ENCODE measurements at places on chromosomes 13 and 19. TPM values are rescaled to one million over a fixed set of nuclear protein-coding genes. Genes with fewer than 3 reads are reported as not detected.

Gene C5AR2
- 3.9 TPM for total RNA-seq

Gene USP12
- 20.6 TPM for total RNA-seq

Gene C1QTNF9
- not detected for total RNA-seq

Gene VSTM2B
- 0.13 TPM for total RNA-seq

GRCh38 chr19:13942023-13942684, 3.9 kb upstream of the PODNL1 start:
- peaks cover 6% of the 10 kb centered on the region for H3K4me1 ChIP-seq
- H3K36me3 ChIP-seq: no peaks in the 10 kb centered on the region
- no peak overlapping the region for H3K27ac ChIP-seq
- no peaks in the 10 kb centered on the region for H3K27me3 ChIP-seq
- H3K4me3 ChIP-seq: no peak overlapping the region

GRCh38 chr19:46411925-46412649, 1.3 kb downstream of the CCDC8 start:
- peak; percentile 43 for DNase-seq
- no peaks in the 10 kb centered on the region for H3K27me3 ChIP-seq
- peak overlapping the region; percentile 64 for H3K4me3 ChIP-seq
- H3K4me1 ChIP-seq: peaks cover 13% of the 10 kb centered on the region
- peak overlapping the region; percentile 84 for H3K27ac ChIP-seq

- H3K27ac ChIP-seq: no peak overlapping the region
- no peaks in the 10 kb centered on the region for H3K27me3 ChIP-seq
- no peaks in the 10 kb centered on the region for H3K4me1 ChIP-seq
- DNase-seq: no peak
- H3K36me3 ChIP-seq: no peaks in the 10 kb centered on the region
Observed at GRCh38 chr19:5655412-5655811, 24.9 kb downstream of the MICOS13 start.

- H3K27me3 ChIP-seq: no peaks in the 10 kb centered on the region
- H3K4me3 ChIP-seq: no peak overlapping the region
- no peaks in the 10 kb centered on the region for H3K36me3 ChIP-seq
- no peak for DNase-seq
- H3K27ac ChIP-seq: no peak overlapping the region
- H3K4me1 ChIP-seq: no peaks in the 10 kb centered on the region
Observed at GRCh38 chr13:34863360-34864135, 78.5 kb upstream of the NBEA start.

- no peak for DNase-seq
- H3K27ac ChIP-seq: no peak overlapping the region
- H3K4me1 ChIP-seq: peaks cover 5% of the 10 kb centered on the region
- H3K36me3 ChIP-seq: no peaks in the 10 kb centered on the region
- no peak overlapping the region for H3K4me3 ChIP-seq
Observed at GRCh38 chr13:27789495-27790303, 2.6 kb upstream of the GSX1 start.

DNA sequence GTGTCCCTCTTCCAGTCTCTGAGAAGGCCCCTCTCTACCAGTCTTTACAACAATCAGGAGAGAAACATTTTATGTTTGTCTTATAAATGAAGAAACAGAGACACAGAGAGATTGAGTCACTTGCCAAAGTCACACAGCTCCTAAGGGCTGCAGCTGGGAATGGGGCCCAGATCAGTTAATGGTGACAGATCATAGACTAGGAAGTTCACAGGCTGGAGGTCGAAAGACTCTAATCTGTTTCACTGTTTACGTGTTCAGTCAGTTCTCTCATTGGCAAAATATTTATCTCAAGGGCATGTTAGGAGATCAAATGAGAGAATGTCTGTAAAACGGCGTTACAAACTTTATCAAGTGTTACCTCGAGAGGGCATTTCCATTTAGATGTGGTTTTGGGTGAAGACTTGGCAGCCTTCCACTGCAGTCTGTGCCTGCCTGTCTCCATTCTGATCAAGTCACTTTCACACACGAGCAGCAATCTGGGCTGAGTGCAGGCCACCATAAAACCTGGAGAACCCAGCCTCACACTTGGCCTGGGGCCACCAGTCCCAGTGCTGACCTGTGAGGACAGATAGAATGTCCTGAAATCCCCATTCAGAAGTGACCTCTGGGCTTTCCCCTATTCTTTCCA, 65.1 kb downstream of the SIAH3 start:
- H3K27ac ChIP-seq: no peak overlapping the region
- DNase-seq: no peak
- no peaks in the 10 kb centered on the region for H3K36me3 ChIP-seq
- H3K4me3 ChIP-seq: no peak overlapping the region

GRCh38 chr19:10553943-10554381, 10.3 kb downstream of the ATG4D start:
- no peak overlapping the region for H3K27ac ChIP-seq
- H3K36me3 ChIP-seq: no peaks in the 10 kb centered on the region
- H3K4me1 ChIP-seq: no peaks in the 10 kb centered on the region
- no peaks in the 10 kb centered on the region for H3K27me3 ChIP-seq
- DNase-seq: no peak
- no peak overlapping the region for H3K4me3 ChIP-seq

GRCh38 chr13:91072486-91072885, 275.0 kb upstream of the MIR17HG start:
- H3K27ac ChIP-seq: no peak overlapping the region
- H3K4me1 ChIP-seq: no peaks in the 10 kb centered on the region
- H3K36me3 ChIP-seq: no peaks in the 10 kb centered on the region
- no peaks in the 10 kb centered on the region for H3K27me3 ChIP-seq
- no peak overlapping the region for H3K4me3 ChIP-seq
- DNase-seq: no peak

- H3K27ac ChIP-seq: no peak overlapping the region
- H3K4me1 ChIP-seq: no peaks in the 10 kb centered on the region
- no peak overlapping the region for H3K4me3 ChIP-seq
- no peaks in the 10 kb centered on the region for H3K27me3 ChIP-seq
- no peak for DNase-seq
- H3K36me3 ChIP-seq: no peaks in the 10 kb centered on the region
Observed at GRCh38 chr19:8127311-8127710, 22.1 kb downstream of the FBN3 start.

DNA sequence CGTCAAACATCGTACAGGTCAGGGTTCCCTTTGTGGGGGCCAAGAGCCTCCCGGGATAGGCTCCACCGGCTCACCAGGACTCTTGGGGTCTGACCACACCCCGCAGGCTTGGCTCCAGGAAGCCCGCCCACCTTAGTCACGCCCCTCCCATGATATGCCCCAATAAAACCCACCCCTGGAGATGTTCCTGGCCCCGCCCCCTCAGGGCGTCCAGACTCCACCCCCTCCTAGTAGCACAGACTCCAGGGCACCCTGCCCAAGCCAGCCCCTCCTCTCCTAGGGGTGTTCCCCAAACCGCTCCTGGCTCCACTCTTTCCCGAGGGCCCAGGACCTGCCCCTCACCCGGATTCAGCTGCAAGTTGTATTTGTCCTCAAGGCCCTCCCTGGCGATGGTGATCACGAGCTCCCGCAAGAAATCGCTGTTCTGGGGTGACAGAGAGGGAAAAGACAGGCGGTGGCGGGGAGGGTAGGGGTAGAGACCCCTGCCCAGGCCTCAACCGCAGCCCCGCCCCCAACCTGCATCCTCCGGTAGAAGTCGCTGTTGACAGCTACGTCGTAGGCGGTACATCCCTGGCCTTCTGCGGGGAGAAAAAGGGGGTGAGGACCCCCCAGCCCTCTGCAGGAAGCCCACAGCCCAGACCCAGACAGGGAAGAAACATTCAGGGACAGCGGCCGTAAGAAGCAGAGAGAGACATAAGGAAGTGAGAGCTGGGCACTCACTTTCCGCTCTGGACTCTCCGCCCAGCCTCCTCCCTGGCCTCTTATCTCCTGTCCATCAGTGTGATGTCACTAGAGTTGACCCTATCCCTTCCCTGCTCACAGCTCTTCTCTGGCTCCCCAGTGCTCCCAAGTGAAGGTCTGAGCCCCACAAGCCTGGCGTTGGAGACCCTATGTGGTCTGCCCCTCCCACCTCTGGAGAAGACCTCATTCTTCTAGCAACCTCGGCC, 3.9 kb downstream of the PIH1D1 start:
- H3K4me1 ChIP-seq: no peaks in the 10 kb centered on the region
- no peak overlapping the region for H3K4me3 ChIP-seq
- no peaks in the 10 kb centered on the region for H3K36me3 ChIP-seq
- no peaks in the 10 kb centered on the region for H3K27me3 ChIP-seq

DNA sequence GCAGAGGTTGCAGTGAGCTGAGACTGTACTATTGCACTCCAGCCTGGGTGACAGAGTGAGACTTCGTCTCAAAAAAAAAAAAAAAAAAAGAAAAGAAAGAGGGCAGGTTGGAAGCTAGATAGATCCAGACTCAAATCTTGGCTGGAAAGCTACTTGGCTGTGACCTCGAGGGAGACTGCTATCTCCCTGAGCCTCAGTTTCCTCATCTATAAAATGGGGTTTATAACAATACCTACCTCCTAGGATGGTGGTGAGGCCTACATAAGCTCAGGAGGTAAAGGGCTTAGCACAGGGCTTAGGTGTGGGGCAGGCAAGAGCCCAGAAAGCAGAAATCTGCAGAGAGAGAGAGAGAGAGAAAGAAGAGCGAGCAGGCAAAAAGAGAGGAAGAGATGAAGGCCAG, 24.2 kb upstream of the DACT3 start:
- no peaks in the 10 kb centered on the region for H3K36me3 ChIP-seq
- DNase-seq: no peak
- no peaks in the 10 kb centered on the region for H3K27me3 ChIP-seq
- H3K4me3 ChIP-seq: no peak overlapping the region

GRCh38 chr19:1270213-1270853, 1.2 kb downstream of the CIRBP start:
- H3K4me1 ChIP-seq: peaks cover 41% of the 10 kb centered on the region
- no peak for DNase-seq
- peak overlapping the region; percentile 100 for H3K27ac ChIP-seq
- no peaks in the 10 kb centered on the region for H3K36me3 ChIP-seq
- H3K4me3 ChIP-seq: peak overlapping the region; percentile 74
- H3K27me3 ChIP-seq: no peaks in the 10 kb centered on the region

DNA sequence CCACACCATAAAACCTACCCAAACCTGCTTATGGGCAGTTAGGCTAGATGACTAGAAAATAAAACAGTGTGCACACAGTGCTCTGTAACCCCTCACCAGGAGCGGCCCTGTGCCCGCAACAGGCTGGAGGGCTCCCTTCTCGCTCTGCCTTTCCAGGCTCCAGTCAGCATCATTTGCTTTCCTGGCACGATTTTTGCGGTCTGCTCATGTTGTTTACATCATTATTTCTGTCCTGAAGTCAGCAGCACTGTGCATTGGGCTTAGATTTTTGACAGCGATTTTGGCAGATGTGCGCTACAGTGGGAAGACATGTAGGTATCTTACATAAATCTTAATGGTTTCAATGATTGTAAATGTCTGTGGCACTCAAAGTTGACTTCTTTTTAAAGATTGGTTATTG, 344.0 kb downstream of the MTUS2 start:
- H3K4me3 ChIP-seq: no peak overlapping the region
- DNase-seq: no peak
- H3K27ac ChIP-seq: no peak overlapping the region
- no peaks in the 10 kb centered on the region for H3K36me3 ChIP-seq
- no peaks in the 10 kb centered on the region for H3K27me3 ChIP-seq

DNA sequence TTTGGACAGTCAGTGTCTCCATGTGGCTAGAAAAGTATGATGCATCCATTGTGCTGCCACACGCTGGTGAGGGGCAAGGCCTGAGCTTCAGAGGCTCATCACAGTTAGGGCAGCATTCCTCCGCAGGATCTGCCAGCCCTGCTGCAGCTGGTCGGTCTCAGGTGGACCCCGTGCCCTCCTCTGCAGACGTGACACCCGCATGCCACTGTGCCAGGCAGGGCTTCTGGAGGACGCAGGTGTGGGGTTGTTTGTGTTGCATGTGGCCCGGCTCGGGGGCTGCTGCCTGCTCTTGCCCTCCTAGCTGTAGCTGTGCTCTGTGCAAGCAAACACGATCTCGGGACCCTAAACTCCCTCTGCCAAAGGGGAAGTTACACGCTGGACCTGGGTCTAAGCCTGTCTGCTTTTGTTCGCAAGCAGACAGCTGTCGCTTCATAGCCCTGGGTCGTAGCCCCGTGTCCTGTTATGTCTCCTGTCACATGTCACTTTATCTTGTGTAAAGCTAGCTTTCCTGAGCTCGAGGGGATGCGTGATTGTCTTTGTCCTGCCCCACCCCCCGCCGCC, 45.3 kb downstream of the SLC7A9 start:
- H3K4me1 ChIP-seq: no peaks in the 10 kb centered on the region
- no peak overlapping the region for H3K27ac ChIP-seq
- no peaks in the 10 kb centered on the region for H3K36me3 ChIP-seq
- H3K4me3 ChIP-seq: no peak overlapping the region
- no peak for DNase-seq

DNA sequence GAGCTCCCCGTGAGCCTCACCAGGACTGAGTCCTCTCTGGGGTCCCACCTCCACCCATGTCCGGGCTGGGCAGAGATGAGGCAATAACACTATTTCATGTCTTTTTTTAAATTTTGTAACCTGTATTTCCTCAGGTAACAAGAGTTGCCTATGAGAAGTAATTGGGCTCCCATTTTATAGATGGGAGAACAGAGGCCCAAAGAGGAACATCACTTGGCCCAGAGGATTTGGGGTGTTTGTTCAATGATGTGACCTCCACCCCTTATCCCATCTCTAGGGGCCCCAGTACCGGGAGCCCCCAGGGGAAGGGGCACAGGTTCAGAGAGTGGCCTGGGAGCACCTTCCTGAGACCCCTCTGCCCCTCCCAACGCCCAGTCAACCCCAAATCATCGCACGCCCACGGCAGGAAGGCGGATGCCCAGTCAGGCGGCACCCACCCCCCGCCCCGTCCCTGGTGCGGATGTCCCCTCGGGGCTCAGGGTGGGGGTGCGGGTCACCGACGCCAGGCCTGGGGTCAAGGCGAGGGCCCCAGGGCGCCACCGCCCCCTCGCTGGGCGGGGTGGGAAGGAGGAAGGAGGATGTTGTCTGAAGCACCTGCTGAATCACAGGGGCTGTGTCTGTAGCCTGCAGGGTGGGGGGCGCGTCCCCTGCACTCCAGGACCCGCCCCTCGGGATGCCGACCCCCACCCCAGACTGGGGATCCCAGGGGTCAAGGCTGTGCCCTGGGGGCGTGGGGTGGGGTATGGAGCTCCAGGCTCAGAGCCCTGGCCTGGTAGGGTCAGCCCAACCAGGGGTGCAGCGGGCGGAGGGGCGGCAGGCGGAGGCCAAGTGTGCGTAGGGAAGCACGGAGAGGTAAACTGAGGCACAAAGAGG, 9.0 kb upstream of the CIRBP start:
- H3K27ac ChIP-seq: peak overlapping the region; percentile 91
- H3K4me1 ChIP-seq: peaks cover 34% of the 10 kb centered on the region
- peak; percentile 68 for DNase-seq
- H3K4me3 ChIP-seq: no peak overlapping the region
- no peaks in the 10 kb centered on the region for H3K27me3 ChIP-seq

- H3K36me3 ChIP-seq: no peaks in the 10 kb centered on the region
- no peak for DNase-seq
- no peaks in the 10 kb centered on the region for H3K27me3 ChIP-seq
- no peak overlapping the region for H3K4me3 ChIP-seq
- H3K27ac ChIP-seq: no peak overlapping the region
- H3K4me1 ChIP-seq: no peaks in the 10 kb centered on the region
Observed at GRCh38 chr13:38970380-38971051, 20.1 kb downstream of the STOML3 start.

GRCh38 chr13:102854675-102855074, 8.8 kb downstream of the ERCC5 start:
- H3K36me3 ChIP-seq: no peaks in the 10 kb centered on the region
- no peak for DNase-seq
- no peaks in the 10 kb centered on the region for H3K27me3 ChIP-seq
- H3K4me1 ChIP-seq: no peaks in the 10 kb centered on the region
